ENCODE measurements at places on chromosomes 1 and 21. TPM values are rescaled to one million over a fixed set of nuclear protein-coding genes. Genes with fewer than 3 reads are reported as not detected.
A peak's percentile ranks its signal among the peaks of the same experiment; 100 is the strongest.

Gene B3GALT5
- total RNA-seq: 0.18 TPM

Gene CYP4X1
- total RNA-seq: not detected

Gene LCE6A
- total RNA-seq: not detected

Gene CFHR5
- not detected for total RNA-seq

Gene FAM72B
- 1.6 TPM for total RNA-seq

Gene KCNQ4
- total RNA-seq: not detected

Gene RIT1
- 52.2 TPM for total RNA-seq

Gene LDLRAD2
- not detected for total RNA-seq

Gene ACKR1
- not detected for total RNA-seq

Gene BCAR3
- total RNA-seq: 46.4 TPM

Gene GBP5
- not detected for total RNA-seq

Gene BTBD19
- 0.56 TPM for total RNA-seq

Gene CRNN
- total RNA-seq: not detected

Gene MIER1
- 11.5 TPM for total RNA-seq

Gene GPR161
- total RNA-seq: 11.1 TPM

Gene SEC16B
- total RNA-seq: 4.3 TPM

Gene NTMT2
- not detected for total RNA-seq

- no peak for DNase-seq
Observed at GRCh38 chr1:150564051-150564991, 15.1 kb downstream of the MCL1 start.

- no peak for DNase-seq
Observed at GRCh38 chr1:62210960-62211359, 16.3 kb downstream of the L1TD1 start.

DNA sequence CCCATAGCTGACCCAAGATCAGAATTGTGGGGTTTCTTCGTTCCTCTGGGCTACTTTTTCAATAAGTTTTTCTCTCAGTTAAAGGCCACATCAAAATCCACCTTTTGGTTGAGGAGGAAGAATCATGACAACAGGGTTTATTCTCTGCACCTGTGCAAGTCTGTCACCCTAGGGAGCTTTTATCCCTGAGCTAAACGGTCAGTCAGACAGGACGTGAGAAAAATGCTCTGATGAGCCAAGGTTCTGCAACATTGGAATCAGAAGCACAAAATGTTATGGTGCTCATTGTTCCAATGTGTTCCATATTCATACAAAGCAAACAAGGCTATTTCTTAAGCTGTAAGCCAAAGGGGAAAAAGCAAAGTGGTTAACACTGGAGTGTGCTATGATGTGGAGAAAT lies 7.4 kb upstream of the ERICH3 start:
- no peak for DNase-seq

DNA sequence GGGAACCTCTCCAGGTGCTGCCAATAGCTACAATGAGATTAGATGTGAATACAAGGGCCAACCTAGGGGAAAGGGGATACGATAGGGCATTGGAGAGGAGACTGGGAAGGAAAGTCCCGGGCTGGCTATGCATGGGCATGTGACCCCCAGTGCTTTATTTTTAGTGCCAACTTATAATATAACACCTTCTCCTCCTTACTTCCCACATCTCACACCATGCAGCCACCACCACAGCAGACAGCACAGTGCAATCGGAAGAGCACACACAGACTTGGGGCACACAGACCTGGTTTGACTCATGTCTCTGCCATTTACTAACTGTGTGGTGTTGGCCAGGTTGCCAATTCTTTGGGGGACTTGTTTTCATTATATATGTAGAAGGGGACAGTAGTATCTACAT lies 85.4 kb downstream of the TOMM20 start:
- no peak for DNase-seq

- peak; percentile 80 for DNase-seq
Observed at GRCh38 chr1:206685769-206686477, 1.2 kb downstream of the MAPKAPK2 start.

GRCh38 chr1:55209247-55209646 lies 5.9 kb downstream of the USP24 start:
- DNase-seq: no peak

GRCh38 chr21:16283516-16283915 lies 553.7 kb downstream of the USP25 start:
- DNase-seq: no peak

DNA sequence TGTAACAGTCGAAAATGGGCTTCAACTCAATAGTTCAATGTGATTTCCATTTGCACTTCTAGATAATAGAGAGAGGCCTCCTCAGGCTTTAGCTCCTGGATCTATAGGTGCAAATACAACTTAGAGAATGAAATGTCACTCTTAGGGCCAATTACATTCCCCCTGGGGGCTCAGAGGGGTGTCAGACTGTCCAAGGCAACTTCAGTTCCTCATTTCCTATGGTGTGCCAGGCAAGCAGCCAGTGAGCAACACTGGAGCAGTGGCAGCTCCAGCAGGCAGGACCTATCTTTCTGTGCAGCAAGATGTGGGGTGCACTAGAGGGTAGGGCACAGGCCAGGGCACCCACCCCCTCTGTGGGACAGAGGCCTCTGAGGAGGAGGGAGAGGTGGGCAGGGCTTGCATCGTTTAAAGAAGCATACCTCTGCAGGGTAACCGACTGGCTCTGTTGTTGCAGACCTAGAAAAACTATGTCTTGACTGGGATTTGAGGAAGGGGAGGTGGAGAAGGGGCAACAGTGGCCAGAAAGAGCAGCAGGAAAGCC lies 97.3 kb downstream of the SUSD4 start:
- DNase-seq: no peak

- no peak for DNase-seq
Observed at GRCh38 chr1:220655961-220656740, 34.0 kb upstream of the C1orf115 start.

GRCh38 chr1:172895050-172895460 lies 155.7 kb downstream of the TNFSF18 start:
- peak; percentile 64 for DNase-seq

DNA sequence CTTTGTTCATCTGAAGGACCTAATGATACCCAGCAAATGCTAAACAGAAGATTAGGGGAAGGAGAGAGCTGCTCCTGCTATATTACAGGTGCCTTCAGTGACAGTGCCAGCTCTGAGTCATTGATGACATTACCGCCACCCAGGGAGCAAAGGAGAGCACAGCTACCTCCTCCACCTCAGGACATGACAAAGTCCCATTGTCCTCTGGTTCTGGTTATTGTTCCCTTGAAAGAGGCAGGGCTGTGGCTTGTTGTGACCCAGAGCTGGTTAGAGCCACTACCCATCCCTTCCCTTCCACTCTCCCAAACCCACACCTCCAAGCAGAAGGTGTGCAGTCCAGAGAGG lies 363.5 kb upstream of the DUSP10 start:
- DNase-seq: no peak

GRCh38 chr21:43012596-43012995 lies 38.2 kb downstream of the PKNOX1 start:
- DNase-seq: peak; percentile 58

DNA sequence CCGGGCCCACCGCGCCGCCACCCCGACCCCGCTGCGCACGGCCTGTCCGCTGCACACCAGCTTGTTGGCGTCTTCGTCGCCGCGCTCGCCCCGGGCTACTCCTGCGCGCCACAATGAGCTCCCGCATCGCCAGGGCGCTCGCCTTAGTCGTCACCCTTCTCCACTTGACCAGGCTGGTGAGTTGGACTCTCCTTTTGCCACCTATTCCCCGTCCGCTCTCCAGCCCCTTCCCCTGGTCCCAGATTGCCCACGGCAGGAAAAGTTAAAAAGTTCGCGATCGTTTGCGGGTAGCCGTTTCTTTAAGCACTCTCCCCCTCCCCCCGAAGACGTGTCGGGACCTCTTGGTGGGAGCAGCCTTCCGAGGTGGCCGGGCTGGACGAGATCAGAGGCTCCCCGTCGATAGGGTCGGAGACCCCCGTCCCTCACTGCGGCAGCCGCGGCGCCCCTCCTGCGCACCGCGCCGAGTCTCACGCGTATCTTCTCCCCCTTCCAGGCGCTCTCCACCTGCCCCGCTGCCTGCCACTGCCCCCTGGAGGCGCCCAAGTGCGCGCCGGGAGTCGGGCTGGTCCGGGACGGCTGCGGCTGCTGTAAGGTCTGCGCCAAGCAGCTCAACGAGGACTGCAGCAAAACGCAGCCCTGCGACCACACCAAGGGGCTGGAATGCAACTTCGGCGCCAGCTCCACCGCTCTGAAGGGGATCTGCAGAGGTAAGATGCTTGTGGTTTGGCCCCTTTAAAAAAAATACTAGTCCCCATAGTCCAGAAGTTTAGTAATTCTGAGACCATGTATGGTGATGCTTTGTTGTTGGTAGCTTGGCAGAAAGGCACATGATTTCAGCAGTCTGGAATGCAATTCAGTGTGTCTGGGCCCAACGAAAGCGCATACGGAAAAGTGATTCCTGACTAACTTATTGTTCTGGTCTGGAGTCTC lies 576 bp downstream of the CCN1 start:
- peak; percentile 69 for DNase-seq

- no peak for DNase-seq
Observed at GRCh38 chr1:88286716-88287115, 397.4 kb upstream of the PKN2 start.

DNA sequence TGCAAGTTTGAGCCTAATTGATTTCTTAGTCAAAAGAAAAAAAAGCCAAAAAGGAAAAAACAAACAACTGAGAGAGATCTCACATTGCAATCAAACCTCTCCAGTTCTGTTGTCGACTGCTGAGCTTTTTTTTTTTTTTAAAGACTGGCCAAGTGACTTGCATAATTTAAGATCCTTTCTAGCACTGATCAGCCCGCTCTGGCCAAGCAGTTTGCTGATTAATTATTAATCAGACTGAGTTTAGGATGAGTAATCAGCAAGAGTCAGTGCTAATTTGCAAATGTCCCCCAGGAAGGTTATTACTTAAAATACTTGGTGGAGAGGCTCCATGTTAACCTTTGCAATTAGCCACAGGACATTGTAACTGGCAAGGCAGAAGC lies 39.3 kb downstream of the HMGB4 start:
- no peak for DNase-seq

GRCh38 chr1:1344655-1345361 lies 4.4 kb downstream of the DVL1 start:
- DNase-seq: peak; percentile 69

DNA sequence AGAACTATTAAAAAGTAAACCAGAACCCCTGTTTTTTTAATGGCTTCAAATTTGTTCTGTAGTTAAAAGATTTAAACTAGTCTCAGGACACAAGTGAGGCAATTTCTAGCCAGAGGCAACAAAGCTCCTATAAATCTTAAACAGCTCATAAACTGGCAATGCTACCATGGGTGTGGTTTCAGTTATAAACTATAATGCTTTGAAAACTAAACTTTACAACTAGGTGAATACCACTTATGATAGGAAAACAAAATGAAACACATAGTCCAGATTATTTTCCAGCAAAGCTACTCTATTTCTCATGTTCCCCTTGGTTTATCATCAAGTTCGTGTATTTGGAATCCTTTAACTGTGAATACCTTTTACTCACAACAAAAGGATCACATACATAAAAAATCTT lies 282.5 kb downstream of the VAV3 start:
- no peak for DNase-seq

DNA sequence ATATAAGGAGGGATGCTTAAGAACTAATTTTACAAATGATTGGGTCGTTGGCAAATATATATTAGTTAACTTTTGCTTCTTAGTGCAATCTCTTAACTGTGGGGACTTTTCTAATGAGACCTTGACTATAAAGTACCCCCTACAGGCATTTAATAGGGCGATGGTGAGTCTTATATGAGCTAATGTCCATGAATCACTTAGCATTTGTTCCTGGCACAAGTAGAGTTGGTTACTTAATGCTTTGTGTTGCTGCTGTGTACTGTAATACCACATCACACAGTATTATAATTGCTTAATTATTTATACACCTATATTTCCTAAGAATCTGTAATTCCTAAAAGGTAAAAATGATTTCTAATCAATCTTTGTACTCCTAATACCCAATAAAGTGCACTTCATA lies 25.3 kb upstream of the TMCO1 start:
- DNase-seq: peak; percentile 20

GRCh38 chr1:115495111-115495510 lies 146.7 kb upstream of the VANGL1 start:
- DNase-seq: no peak

DNA sequence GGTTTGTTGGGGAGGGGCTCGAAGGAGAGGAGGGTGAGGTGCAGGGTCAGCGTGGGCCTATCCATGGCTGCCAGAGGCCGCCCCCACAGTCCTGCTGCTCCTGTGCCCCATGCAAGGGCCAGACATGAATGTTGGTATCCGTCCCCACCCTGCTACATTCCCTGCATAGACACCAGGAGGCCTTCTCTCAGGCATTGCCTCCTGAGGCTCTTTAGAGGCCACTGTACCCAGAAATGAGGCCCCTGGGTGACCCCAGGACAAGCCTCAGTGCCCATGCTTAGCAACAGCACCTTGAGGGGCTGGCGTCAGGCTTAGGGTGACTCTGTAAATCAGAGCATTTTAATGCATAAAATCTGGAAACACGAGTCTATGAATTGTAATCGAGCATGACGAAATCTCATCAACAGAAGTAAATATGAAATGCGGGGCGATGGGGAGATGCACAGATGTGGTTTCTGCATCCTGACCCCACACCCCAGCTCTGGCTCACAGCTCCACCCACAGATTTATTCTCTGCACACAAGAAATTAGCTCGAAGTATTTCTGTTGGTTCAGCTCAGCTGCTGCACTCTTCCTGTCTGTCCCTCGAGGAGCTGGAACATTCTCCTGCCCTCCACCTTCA lies 124.0 kb upstream of the CSF3R start:
- DNase-seq: no peak

- no peak for DNase-seq
Observed at GRCh38 chr1:89799495-89799894, 21.3 kb upstream of the LRRC8D start.

DNA sequence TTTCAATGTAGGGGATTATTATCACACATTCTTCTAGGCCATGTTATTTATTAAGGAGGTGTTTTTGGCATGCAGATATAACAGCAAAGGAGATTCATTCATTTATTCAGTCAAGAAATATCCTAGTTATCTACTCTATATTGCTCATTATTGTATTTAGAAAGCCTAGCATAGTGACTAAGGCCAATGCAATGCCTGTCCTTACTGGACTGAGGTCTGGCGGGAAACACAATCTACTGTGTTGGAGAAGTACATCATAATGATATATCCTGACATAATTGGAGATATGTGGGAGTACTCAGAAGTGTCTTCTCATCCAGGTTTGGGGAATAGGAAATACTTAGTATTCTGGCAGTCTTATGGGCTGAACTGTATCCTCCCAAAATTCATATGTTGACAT lies 421.5 kb upstream of the USP24 start:
- DNase-seq: peak; percentile 70

DNA sequence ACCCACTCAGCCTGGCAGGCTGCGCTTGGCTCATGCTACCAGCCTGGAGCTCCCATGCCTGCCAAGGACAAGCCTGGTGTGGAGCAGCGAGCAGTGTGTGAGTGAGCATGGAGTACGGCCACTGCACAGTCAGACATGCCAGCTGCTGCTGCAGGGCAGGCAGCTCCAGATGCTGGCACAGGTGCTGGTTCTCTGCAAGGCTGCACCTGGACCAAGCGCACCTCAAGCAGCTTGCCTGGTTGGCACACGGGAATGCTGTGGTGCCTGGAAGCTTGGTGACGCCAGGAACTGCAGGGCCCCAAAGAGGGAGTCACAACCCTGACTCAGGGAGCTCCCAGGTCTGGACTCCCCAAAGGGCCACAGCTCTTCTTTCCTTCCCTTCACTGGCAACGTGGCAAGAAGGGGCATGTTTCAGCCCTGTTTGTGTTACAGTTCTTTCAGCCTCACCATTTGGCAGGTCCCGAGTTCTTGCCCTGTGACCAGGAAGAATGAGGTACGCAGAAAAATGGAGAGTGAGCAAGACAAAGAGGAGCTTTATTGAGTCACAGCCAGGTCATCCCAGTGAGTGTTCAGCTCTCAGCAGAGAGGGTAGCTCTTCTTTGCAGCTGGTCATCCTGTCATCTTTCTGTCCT lies 26.1 kb downstream of the ACOT7 start:
- peak; percentile 51 for DNase-seq
